ENCODE measurements at places on chromosomes 7 and 10.
A peak's percentile ranks its signal among the peaks of the same experiment; 100 is the strongest.

GRCh38 chr7:131109759-131110296, 217.8 kb upstream of the MKLN1 start:
- DNase-seq = peak; percentile 70

DNA sequence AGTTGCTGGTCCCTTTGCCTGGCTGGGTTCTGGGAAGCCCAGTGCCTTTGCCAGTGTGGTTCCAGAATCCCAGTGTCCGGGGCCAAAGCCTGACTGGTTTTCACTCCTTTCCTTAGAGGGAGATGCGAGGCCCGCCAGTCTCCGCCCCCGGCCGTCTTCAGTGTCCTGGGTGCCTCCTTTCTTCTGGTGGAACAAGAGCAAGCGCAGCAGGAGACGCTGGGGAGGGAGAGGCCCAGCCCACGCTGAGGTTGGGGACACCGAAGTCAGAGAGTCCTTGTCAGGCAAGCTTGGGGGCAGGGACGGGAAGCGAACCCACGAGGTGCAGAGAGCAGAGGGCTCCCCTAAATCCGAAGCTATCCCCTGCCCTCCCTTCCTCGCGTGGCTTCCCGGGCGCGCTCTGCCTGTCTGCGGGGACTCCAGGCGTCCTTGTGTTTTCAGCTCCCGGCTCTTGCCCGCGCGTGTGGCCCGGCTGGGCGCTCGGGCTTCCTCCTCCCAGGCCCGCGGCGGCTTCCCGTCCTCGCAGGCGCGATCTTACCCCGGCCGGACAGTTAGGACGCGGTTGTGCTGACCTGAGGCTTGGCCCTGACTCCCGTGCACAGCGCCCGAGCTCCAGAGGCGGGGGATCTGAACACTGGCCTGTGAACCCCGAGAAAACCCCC, 60.6 kb upstream of the UBE3C start:
- DNase-seq = no peak

DNA sequence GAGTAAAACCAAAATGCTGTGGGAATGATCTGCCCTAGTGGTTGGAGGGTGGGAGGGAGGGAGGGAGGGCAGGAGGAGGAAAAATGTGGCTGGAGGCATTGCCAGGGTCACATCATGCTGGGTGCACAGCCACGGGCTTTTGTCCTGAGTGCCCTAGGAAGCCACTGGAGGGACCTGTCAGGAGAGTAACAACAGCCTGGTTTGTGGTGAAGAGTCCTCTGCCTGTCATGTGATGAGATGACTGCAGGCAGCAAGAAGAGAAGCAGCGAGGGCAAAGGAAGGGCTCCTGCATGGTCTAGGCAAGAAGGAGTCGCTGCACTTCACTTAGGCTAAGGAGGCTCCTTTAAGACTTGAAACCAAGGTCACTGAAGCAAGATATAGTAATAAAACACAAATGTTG, 65.6 kb downstream of the PKD1L1 start:
- no peak for DNase-seq

DNA sequence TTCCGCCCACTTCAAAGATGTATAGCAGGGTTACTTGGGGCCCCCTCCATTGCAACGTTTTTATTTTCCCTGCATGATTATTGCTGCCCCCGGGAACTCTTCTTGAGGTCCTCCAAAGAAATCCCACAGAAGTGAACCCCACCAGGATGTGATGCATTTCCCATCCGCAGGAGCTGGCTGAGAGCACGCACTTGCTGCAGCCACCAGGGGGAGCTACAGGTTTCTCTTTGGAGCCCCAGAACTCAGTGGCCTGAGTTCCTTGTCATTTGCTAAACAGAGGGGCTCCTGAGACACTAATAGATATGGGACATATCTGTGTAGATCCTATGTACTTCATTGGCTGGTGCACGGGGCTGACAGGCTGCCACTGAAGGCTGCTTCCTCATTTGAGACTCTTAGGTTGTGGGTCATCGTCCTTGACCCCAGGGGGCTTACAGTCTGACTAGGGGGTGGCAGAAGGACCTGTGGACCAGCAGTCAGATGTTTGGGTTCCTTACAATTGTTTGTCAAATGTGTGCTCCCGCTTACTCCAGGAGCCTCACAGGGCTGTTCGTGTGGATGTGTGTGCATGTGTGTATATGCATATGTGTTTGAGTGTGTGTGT, 52.3 kb upstream of the ENO4 start:
- DNase-seq = peak; percentile 74

- no peak for DNase-seq
Measured at GRCh38 chr7:156558198-156558597, 82.4 kb upstream of the RNF32 start.

DNA sequence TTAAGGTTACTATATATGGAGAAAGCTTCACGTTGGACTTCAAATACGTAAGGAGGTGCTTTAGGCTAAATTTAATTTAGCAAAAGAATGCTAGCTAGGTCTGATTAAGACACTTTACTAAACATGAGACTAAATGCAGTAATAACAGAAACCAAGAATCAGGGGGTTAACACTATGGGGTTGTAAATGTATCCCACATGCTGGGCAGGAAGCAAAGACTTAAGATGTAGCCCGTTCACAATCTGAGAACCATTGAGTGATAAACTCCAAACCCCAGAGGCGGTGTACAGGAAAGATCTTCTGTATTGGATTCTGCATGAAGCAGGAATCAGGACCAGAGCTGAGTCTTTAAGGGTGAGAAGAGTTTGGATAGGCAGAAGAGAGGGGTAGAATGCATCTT, 60.4 kb downstream of the FZD1 start:
- no peak for DNase-seq

DNA sequence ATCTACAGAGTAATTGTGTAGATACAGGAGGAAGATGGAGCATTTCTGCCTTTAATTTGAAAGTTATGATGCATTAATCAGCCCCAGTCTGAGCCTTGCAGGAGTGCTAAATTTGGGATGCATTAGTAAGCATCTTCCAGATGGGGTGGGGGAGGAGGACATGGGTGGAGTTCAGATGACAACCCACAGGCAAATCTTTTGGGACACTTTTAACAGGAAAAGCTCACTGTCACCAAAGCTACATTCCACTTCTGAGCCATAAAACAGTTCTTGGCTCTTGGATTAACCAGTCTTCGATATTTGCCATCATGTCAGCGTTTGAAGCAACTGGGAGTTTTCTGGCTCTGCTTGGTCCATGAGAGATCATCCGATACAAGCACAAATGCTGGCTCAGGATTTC, 121.1 kb downstream of the CXCL12 start:
- no peak for DNase-seq

- no peak for DNase-seq
Measured at GRCh38 chr7:137096607-137097006, 228.2 kb downstream of the CHRM2 start.

DNA sequence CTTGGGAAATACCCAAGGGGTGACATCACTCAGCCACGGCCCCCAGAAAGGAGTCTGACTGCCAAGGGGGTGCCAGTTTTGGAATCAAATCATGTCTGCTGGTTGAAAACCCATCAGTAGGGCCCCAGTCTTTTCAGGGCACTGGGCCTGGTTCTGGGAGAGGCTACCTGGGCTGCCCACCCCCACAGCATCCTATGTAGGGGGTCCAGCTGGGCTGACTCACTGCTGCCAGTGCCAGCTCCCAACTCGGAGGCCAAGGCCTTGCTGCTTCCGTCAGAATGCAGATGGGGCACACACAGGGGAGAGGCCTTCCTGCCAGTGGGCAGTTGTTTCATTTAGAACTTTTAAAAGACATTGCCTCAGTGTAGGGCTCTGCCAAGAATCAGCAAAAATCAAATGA, 39.5 kb upstream of the DMBT1 start:
- no peak for DNase-seq

GRCh38 chr7:130345136-130345535, 520 bp downstream of the CPA5 start:
- no peak for DNase-seq

DNA sequence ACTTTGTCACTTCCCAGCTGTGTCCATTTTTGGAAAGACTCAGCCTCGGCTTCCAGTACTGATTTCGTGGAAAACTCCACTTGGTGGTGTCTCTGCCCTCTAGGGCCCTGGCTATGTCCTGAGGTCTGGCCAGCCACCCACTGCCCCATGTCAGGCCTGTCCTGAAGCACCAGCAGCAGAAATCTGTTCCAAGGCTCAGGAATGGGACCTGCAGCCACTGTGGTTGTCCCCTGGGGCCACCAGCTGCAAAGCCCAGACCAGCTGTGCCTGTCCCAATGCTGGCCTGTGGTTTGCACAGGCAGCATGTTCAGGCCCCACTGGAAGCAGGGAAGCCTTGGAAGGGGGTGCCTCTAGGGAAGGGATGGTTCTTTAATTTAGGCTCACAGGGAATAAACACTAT, 21.2 kb downstream of the CXCL12 start:
- no peak for DNase-seq

- no peak for DNase-seq
Measured at GRCh38 chr10:28853195-28853594, 175.9 kb downstream of the BAMBI start.

DNA sequence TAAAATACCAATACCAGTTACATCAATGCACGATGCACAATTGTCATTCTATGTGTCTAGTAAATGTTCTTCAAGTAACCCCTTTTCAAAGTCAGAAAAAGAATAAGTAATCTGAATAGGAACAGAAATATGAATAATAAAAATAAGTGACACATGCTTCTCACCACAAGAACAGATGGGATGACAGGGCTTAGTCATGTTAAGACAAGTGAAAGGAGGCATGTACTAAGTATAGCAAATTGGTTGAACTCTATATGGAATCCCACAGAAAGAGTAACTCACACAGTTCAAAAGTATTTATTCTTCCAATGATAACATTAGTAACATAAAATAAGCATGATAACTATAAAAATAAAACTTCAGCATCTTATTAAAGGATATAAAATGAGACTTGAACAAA, 100.9 kb upstream of the TAS2R16 start:
- DNase-seq = no peak

- DNase-seq = no peak
Measured at GRCh38 chr10:102721954-102722353, 7.5 kb downstream of the SFXN2 start.

DNA sequence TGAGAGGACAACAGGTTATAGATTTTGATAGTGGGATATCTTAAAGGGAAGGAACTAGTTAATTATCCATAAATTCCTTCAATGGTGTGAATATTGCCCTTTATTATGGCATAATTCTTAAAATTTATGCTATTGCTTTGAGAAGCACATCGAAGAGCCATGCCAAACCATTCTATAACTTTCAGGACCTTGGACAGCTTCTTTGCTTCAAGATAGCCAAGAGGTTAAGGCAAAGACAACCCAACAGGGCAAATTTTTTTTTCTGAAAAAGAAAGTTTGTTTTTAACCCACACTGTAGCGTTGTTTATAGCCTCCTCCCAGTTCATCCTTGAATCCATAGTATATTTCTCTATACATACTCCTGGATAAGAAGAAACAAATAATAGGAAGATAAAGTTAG, 103.2 kb downstream of the NRG3 start:
- DNase-seq = no peak

- DNase-seq = no peak
Measured at GRCh38 chr7:159165352-159165751, 20.7 kb upstream of the VIPR2 start.

DNA sequence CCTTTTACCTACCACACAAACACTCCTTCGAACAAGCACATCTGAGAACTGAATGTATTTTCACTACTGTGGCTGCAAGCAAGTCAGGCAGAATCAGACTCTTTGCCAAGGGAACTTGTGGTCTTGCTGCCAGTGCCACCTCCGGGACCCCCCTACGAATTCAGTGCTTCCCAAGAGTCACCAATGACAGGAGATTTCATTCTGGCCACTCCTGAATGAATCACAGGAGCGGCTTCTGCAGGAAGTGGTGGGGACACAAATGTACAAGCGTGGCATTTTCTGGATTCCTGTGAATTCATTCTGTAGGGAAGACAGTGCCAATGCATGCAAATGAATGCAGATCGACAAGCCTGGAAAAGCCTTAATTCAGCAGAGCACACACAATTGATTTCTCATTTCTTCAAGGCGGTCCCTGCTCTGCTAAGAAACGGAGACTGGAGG, 161.2 kb downstream of the CAMK1D start:
- no peak for DNase-seq

DNA sequence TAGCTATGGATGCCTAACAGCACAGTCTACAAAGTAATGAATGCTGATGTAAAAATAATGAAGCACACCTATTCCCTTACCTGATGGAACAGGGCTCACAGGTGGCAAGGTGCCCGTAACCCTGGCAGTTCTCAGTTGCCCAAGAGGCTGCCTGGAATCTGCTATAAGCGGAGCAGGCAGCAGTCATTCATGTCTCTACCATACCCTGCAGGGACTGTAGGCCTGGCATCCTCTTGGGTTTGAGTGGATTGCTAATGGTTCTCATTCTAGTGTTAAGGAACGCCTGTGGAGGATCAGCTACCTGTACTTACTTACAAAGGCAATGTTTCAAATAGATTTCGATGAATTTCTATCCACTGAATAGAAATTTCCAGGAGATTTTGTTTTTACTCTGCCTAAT, 38.4 kb downstream of the BAIAP2L1 start:
- DNase-seq = no peak

DNA sequence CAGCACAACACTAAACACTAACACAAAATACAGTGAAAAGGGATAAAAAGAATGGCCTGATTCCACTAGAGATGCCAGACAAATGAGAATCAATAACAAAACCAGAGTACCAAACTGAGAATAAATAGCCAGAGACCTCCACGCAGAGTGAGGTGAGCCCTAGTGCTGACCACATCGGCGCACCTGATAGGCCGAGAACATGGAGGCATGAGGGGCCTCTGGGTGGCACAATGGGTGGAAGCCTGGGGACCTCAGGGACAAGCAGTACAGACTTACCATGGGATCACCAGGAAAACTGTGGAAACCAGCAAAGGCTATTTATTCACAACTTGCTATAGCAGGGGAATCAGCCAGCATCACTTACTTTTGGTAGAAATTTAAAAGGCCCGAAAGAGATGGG, 1.8 kb upstream of the CSGALNACT2 start:
- no peak for DNase-seq

GRCh38 chr7:35261041-35261440, 7.1 kb upstream of the TBX20 start:
- DNase-seq = no peak

GRCh38 chr10:113555751-113556150, 2.9 kb downstream of the HABP2 start:
- DNase-seq = no peak
